ENCODE measurements at places on chromosomes 6 and 20.

DNA sequence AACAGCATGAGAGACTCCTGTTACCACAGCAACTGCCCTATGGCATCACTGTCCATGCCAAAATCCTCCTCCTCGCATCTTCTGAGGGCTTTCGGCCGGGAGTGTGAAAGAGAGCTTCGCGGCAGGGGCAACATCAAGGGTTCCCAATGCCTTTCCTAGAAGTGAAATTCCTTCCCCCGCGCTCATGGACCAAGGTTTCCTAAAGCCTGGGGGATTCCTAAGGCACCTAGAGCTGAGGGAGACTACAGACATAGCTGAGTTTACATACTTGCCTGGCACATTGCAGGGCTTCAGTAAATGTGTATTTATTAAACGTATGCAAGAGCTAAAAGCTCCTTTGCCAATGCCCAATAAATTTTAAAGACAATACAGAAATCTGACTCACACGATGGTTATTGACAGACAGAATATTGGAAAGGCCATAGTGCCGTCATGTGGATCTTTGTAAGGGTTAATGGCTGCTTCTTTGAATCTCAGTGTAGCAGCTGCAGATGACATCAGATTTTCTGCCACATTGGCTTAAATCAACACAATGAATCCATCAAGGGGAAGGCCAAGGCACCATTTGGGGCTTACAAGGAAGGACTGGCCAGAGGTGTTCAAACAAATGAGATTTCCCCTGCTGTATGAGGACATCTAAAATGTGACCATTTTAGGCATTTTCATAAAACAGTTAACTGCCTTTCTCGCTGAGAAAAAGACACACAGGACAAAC lies 281.2 kb upstream of the JARID2 start:
- no peak for DNase-seq

- DNase-seq: peak; percentile 74
Measured at GRCh38 chr6:159134701-159135364, 34.4 kb upstream of the FNDC1 start.

GRCh38 chr6:14781772-14782525 lies 463.9 kb upstream of the JARID2 start:
- DNase-seq: no peak

DNA sequence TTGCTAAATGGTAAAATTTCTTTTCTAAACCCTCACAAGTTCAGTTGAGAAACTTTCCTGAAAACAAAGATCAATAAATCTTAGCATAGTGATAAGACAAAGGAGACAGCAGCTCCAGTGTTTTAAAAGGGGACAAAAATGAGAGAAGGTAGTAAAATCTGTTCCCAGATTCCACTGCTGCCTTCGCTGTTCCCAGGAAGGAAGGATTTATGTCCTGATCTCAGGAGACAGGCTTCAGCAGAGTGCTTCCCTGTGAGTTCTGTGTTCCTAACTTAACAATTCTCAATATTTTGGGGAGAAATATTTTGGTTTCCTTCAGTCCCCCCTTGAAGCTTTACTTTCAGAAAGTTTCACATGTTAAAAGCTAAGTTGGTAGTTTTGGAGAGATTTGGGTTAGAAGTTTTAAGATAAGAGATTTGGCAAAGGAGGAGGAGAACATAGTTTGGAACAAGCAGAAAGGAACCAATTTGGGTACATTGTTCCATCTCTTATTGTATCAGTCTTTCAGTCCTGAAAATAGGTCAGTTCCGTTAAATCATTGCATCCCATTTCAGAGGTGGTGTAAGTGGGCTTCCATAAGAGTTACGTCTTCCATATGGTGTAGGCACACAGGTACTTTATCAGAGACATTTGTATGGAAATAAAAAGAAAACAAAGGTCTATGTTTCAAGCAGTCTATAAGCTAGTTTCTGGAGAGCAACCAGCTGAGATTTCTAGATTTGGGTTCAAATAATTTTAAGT lies 20.8 kb downstream of the IRF4 start:
- DNase-seq: no peak

- DNase-seq: no peak
Measured at GRCh38 chr6:74956559-74957428, 249.1 kb downstream of the COL12A1 start.

DNA sequence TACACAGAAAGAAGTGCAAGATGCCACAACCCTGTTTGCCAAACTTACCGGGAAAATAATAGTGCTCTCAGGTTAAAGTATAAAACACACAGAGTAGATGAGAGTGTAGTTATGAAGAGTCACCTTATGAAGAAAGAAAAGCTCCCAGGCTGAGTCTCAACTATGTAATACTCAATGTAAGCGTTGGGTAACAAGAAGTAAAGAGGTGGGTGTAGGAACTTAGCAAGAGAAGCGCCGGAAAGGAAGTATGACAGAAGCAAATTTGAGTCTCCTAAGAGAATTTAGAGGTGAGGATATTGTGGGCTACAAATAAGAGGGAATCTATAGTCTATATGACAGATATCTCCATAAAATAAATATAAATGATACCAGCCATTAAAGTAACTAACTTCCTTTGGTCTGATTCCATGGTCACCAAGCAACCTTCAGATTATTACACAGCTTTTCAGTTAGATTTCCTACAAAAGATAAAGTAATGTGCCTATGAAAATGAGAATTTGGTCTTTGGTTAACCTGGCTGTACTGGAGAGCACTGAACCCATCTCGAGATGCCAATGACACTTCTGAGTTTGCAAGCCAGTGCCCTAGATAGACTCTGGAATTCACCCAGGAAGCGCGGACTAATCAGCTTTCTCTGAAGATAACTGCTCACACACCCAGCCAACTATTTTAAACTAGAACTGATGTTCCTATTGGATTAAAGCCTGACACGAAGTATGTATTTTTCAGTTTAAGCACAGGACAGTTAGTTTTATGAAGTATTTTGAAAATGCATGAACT lies 1.8 kb downstream of the TUBE1 start:
- no peak for DNase-seq

DNA sequence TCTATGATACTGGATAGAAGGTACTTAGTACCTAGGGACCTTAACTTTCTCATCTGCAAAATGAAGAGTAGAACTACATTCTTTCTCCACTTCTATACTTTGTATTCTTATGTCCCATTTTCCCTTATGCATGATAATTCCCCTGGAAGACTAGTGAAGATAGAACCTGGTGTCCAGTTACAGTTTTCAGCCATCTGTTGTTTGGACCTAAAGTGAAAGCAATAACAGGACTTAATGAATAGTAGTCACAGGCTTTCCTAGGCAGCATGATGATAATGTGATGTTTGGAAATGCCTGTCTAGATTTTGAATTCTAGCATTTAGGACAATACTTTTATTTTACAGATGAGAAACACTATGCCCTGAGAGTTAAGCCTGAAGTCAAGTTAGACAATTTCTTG lies 153.8 kb downstream of the RIMS1 start:
- DNase-seq: no peak

- DNase-seq: no peak
Measured at GRCh38 chr6:77470983-77471382, 7.7 kb upstream of the HTR1B start.

DNA sequence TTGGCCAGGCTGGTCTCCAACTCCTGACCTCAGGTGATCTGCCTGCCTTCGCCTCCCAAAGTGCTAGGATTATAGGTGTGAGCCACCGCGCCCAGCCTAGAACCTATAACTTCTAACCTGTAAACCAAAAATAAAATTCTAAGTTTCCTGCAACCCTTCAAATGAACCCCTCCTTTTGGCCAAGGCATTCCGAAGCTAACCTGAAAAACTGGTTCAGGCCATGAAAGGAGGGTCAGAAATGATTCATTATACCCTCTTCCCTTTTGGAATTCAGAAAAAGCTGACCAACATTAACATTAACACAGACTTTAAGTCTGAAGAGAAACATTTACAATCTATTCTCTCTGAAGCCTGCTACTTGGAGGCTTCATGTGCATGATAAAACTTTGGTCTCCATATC lies 165.1 kb downstream of the TINAG start:
- no peak for DNase-seq

- DNase-seq: no peak
Measured at GRCh38 chr6:81801489-81801888, 49.0 kb upstream of the TENT5A start.

GRCh38 chr6:119566546-119567260 lies 217.1 kb upstream of the MAN1A1 start:
- no peak for DNase-seq

GRCh38 chr6:36962874-36963273 lies 8.3 kb downstream of the PI16 start:
- DNase-seq: peak; percentile 98

DNA sequence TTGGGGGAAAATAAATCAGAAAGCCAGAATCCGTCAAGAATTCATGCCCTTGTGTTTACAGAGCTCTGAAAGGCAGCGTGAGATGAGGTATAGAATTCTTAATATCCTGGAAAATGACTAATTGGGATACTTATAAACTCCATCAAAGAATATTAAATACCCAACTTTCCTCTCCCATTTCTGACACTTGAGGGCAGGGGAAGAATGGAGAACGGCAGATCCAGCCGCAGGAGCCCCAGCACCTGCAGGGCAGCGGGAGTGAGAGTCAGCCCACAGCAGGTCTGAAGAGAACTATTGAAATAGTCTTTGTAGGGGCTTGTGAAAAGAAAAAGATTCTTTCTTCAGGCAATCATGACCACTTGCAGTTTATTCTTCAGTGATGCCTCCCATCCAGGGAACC lies 107.2 kb downstream of the AGPAT4 start:
- DNase-seq: no peak

DNA sequence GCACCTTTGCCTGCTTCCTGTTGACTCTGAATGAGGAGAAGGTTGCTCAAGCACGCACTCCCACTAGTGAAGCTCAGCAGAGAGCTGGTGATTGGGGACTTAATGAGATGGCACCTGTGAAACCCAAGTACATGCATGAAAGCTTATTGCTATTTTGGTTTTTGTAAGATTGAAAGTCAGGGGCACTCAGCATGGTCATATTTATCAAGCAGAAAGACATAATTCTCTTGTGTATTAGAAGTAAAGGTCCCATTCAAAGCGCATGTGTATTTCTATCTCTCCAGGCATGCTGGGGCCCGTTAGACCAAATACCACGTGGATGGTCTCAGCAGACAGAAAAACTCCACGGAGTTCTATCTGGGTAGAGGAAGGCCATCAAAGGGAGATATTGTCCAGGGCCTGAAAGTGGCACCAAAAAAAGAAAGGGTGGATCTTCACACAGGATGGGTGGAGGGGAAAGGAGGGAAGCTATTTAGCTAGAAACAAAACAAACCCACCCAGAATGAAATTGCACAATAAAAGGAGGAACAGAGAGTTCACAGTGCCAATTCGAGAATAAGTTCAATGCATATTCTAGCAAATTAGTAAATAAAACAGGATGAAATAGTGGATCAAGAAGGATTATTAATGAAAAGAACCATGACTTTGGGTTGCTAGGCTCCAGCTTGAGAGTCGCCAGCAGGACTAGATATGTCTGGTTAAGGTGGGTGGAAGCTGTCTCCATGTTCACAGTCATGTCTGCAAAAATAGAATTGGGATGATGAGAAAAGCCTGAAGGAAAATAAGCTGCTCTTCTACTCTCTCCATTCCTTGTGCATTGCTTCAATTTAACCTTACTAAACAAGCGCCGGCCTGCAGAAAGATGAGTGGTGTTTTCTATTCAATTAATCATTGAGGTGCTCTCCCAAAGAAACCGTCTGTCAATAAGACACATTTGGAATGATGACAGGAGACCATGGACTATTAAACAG lies 224.9 kb upstream of the DTNBP1 start:
- no peak for DNase-seq

DNA sequence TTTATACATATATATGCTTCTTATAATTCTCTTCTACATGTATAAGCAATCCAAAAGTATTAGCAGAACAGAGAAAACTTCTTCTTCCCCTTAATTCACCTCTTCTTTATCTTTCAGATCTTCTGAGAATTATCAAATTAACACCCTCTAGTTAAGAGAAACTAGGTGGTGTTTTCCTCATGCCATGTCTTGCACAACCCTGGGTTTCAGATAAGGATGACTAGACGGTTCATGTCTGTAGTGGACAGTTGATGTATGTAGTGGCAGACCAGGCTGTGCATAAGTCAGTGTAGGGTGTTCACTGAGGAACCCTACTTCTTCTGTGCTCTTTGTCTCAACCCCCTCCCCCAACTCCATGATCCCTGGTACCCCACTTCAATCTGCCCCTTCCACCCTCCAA lies 187.3 kb downstream of the SAMD5 start:
- DNase-seq: no peak

DNA sequence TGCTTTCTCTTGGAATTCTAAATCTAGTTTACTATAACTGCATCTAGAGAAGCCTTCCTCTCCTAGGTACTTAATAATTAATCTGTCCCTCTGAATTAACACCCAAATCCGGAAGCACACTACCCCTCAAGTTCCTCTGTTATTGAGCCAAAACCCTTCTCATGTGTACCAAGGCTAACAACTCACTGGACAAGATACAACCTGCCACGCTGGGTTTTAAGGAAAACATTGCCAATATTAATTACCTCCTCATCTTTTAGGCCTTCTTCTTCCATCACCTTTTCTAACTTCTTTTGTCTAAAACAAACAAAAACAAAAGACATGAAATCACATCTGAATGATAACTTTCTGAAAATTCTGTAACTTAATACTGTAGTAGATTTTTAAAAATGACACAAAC lies 21.9 kb downstream of the STK38 start:
- DNase-seq: no peak

DNA sequence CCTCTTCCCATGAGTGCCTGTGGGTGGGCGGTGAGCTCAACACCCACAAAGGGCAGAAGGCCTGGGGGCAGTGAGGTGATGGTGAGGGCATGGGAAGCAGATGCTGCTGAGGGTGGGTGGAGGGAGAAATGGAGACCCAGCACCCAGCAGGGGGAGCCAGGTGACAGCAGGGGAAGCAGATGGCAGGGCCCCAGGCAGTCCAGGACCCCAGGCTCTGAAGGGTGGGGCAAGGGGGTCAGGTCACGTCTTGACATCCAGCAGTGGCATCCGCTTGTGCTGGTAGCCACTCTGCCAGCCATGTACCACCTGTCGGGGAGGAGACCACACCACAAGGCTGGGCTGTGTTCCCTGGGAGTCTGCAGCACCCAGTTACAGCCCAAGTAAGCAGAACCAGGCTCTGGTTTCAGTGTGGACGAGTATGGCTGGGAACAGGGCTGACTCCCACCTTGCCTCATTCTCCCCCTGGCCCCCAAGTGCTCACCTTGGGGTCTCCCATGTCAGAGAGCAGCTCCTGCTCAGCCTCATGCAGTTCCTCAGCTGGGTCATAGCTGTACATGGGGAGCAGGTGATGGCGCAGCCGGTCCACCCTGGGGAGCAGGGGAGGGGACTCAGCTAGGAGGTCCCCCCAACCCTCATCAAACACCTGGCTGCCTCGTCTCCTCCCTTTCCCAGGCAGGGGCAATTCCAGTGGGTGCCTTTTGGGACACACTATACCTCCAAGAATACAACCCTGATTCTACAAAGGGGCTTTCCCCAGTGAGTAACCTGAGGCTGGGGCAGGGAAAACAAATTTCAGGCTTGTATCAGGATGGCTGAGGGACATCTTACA lies 2.0 kb downstream of the SMIM29 start:
- DNase-seq: peak; percentile 61

Measured in HL-60 (cell line).